ENCODE measurements at places on chromosomes 6 and 20. TPM values are rescaled to one million over a fixed set of nuclear protein-coding genes. Genes with fewer than 3 reads are reported as not detected.

Gene SCAND1
- 48.6 TPM for total RNA-seq

Gene EYA2
- not detected for total RNA-seq

Gene PFDN4
- total RNA-seq, result 27.7 TPM

Gene OLIG3
- total RNA-seq, result not detected

Gene ZDHHC14
- 9.8 TPM for total RNA-seq

Gene PPP1R16B
- total RNA-seq, result 63.6 TPM

Gene KIF6
- not detected for total RNA-seq

Gene CLIC5
- total RNA-seq, result 3.7 TPM

Gene HSPA1L
- total RNA-seq, result 3.3 TPM

Gene CCN6
- not detected for total RNA-seq

Gene OR5V1
- total RNA-seq, result not detected

Gene KCNK16
- not detected for total RNA-seq

Gene SLC16A10
- total RNA-seq, result 3.2 TPM

Gene BEND3
- total RNA-seq, result 2.9 TPM

Gene SNRPB
- total RNA-seq, result 247 TPM

Gene ID4
- not detected for total RNA-seq

Gene HTR1E
- not detected for total RNA-seq

Gene IBTK
- 27.3 TPM for total RNA-seq

Gene TUBB
- 1,494 TPM for total RNA-seq

Gene MEI4
- total RNA-seq, result not detected

Gene C6orf52
- 1.1 TPM for total RNA-seq

Gene SYCP2
- total RNA-seq, result 9.1 TPM

Gene CLVS2
- total RNA-seq, result not detected

Gene SLC22A16
- total RNA-seq, result not detected

Gene RRAGD
- total RNA-seq, result 8.8 TPM

Gene CD24
- 0.22 TPM for total RNA-seq

All from activated CD4-positive, alpha-beta T cell treated with anti-CD3 and anti-CD28 coated beads, Interleukin-2, amount 10 ng/mL, durations not matched to agents 7 days and 5 days (primary cell).